ENCODE measurements at places on chromosomes 6 and 20.

DNA sequence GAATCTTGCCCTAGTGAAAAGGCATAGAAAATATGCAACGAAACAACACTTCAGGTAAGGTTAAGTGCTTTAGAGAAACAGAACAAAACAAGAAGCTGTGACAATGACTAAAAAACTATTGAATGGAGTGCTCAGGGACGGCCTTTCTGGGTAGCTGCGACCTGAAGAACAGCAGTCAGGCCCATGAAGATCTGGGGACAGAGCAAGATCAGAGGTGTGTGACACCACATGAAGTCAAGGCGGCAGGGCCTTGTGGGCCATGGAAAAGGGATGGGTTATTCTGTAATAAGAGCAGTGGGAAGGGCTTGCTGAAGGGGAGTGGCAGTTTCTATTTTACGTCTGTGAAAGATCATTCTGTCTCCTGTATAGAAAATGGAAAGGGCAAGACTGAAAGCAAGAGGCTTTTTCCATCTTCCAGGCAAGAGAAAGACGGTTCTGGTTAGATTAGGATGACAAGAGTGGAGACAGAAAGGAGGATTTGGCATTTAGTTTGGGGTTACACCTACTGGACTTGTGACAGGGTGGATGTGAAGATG, 5.1 kb downstream of the UBE2V1 start:
- DNase-seq = no peak

- DNase-seq = no peak
Measured at GRCh38 chr6:159908535-159908934, 17.7 kb downstream of the MAS1 start.

- no peak for DNase-seq
Measured at GRCh38 chr6:100138346-100139022, 144.5 kb upstream of the MCHR2 start.

GRCh38 chr6:47809873-47810272, 28.0 kb downstream of the OPN5 start:
- no peak for DNase-seq

Measured in astrocyte of the hippocampus (primary cell).